Dermis blood vessel endothelial cell (primary cell): ENCODE measurements at places on chromosomes 3 and 15. TPM values are rescaled to one million over a fixed set of nuclear protein-coding genes. Genes with fewer than 3 reads are reported as not detected.

MCTP2 gene
- total RNA-seq, result 9.0 and 11.9 TPM in 2 replicates

LINGO1 gene
- 0.51 TPM in 1 of 2 replicates, not detected in the other for total RNA-seq

TPRG1 gene
- total RNA-seq, result not detected in 2 replicates

EFCAB12 gene
- total RNA-seq, result not detected in 2 replicates

RASL12 gene
- not detected in 2 replicates for total RNA-seq

LHFPL4 gene
- not detected in 2 replicates for total RNA-seq

WHAMM gene
- total RNA-seq, result 8.0 TPM in 2 replicates

CTNNB1 gene
- 1,367 and 1,954 TPM in 2 replicates for total RNA-seq

THPO gene
- not detected in 2 replicates for total RNA-seq

PRTG gene
- total RNA-seq, result 2.6 and 7.5 TPM in 2 replicates

GNAT1 gene
- not detected in 2 replicates for total RNA-seq

GPR149 gene
- total RNA-seq, result not detected in 2 replicates

BSN gene
- total RNA-seq, result under 0.01 and 0.05 TPM in 2 replicates

MRPL47 gene
- total RNA-seq, result 30.1 and 36.1 TPM in 2 replicates

DNA sequence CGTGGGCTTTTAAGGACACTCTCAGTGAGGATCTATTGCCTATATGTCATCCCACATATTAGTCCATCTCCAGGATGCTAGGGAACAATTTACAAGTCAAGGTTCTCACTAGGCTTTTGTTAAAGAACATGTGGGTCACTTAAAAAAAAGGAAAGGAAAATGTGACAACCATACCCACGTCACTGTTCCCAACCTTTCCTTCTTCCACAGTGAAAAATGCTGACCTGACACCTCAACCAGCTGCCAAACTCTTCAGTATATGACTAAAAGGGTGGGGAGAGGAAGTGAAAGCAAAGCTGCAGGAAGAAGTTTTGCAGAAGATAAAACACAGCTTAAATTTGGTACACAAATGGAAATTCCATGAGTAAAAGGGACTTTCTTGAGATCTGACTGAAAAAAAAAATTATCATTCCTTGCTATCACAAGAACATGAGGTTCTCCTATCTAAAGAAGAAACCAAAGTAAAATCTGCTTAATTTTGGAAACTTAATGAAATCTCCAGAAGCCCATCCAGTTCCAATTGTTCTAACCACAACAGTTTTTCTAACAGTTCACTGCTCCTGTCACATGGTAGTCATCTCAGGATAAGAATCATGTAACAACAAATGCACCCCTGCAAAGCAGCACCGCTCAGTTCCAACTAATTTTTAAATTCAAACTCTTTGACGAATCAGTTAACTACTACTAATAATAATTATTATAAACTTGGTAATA, 117.0 kb upstream of the TSPAN3 start:
- DNase-seq, result peak; percentile 97

- DNase-seq, result no peak
Measured at GRCh38 chr3:196341137-196341536, 2.9 kb upstream of the TM4SF19 start.

DNA sequence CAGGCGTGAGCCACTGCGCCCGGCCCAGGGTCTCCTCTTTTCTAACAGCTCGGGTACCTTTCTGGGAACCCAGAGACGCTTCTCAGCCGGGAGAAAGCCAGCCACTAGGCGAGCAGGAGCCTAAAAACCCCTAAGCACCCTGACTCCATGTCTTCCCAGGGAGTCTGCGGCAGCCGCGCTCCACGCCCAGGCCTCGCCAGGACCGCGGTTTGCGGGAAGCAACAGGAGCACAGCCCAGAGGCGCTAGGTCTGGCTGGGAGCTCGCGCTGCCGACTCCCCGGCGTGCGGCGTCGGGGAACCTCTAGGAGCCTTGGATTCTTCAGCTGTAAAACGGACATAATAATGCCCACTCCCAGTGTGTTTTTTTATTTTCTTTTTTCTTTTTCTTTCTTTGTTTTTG, 1.0 kb upstream of the LAMP3 start:
- DNase-seq, result no peak

DNA sequence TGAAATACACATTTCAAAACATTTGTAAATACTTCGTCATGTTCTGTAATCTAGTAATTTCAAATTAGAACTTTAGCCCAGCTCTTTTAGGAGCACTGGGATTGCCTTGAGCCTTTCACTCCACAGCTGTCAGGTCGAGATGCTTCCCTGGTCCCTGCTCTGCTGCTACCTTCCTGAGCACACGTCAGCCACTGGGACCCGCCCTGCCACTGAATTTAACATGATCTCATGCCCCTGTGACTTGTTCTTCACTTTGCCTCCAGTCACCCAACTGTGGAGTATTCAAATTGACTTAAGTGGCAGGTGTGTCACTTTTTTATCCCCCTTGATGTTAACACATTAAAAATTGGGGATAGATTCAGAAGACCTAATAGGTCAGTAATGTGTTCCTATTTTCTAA, 3.3 kb downstream of the ARRDC4 start:
- DNase-seq, result no peak

DNA sequence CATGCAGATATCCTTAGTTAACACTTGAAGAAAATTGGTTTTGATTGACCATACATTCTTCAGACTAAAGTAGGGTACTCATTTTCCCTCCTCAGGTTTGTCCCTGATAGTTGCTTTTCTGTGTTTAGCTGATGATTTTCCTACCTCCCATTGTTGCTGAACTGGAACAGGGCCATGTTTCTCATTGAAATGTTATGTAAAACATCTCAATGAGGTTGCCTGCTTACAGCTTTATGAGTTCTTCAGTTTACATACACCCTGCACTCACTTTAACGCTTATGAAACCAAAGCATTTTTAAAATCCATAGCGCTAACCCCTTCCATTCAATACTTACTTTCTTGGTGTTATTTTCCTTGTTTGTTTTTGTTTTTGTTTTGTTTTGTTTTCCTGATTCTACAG, 61.9 kb downstream of the HMG20A start:
- peak; percentile 86 for DNase-seq

GRCh38 chr15:74027688-74028087, 33.2 kb downstream of the PML start:
- DNase-seq, result no peak

DNA sequence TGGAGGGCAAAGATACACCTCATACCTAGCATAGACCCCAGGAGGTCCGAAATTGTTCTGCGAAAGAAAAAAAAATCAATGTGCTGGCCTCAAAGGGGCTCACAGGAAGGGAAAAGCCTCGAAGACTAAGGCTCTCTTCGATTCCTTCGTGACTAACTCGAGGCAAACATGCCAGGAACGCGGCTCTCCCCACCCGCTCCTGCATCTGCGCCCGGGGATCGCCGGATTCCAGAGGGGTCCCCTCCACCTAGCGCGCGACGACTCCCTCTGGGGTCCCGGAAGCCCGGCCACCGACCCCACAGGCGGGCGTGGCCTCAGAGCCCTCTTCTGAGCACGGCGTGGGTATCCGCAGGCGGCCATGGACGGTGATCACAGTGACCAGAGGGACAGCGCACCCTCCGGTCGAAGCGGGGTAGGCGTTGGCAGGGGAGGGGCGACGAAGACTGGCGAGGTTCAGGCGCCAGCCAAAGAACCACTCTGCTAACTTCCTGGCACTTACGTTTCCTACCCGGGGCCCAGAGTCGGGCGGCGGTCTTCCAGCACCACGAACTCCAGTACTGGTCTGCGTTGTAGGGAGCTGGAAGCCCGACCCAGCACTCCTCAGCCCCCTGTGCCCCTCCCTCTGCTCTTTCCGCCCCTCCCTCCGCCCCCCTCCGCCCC, 515 bp upstream of the EIF3J start:
- no peak for DNase-seq

- no peak for DNase-seq
Measured at GRCh38 chr3:126896067-126896441, 86.9 kb upstream of the PLXNA1 start.

- no peak for DNase-seq
Measured at GRCh38 chr15:26660241-26660640, 112.6 kb downstream of the GABRB3 start.

- DNase-seq, result peak; percentile 67
Measured at GRCh38 chr3:8869613-8870012, 93.7 kb downstream of the RAD18 start.

- DNase-seq, result no peak
Measured at GRCh38 chr3:64956711-64957325, 269.0 kb upstream of the ADAMTS9 start.

GRCh38 chr15:60508442-60508841, 29.5 kb upstream of the ICE2 start:
- no peak for DNase-seq

DNA sequence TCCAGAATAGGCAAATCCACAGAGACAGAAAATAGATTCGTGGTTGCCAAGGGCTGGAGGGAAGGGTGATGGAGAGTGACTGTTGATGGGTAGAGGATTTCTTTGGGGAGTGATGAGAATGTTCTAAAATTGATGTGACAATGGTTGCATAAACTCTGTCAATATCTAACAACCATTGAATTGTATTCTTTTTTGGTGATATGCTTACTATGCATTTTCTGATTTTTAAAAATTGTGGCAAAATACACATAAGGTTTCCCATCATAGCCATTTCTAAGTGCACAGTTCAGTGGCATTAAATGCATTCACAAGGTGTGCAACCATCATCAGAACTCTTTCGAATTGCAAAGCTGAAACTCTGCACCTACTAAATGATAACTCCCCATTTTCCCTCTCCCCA, 44.2 kb upstream of the C3orf70 start:
- no peak for DNase-seq

GRCh38 chr3:148866261-148866660, 1.2 kb downstream of the CPA3 start:
- DNase-seq, result no peak

DNA sequence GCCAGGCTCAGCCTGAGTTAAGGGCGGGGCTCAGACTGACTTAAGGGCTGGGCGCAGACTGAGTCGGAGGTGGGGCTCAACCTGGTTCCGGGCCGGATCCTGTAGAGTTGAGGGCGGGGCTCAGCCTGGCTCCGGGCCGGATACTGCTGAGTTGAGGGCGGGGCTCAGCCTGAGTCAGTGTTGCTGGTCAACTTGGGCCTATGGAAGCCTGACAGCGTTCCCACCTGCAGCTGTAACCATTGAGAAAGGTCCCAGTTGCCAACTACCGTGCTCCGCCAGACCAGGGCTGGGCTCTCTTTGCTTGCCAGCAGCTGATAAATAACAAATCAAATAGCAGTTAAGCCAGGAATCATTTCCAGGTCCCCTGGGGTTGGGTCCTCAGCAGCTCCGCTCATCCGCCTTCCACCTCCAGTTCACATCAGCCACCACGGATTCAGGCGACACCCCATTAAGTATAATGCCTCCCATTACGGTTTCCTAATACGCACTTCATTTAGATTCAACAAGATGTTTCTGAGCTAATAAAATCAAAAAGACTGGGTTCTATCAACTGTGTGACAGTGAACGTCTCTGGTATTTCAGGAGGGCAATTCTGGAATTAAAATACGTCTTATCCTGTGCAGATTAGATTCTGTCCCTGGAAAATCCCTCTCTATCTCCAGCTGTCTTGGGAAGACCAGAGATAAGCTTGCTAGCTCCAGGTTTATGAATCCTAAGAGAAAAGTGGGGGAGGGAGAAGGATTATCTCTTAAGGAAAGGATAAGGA, 7.3 kb downstream of the GRIP2 start:
- peak; percentile 18 for DNase-seq

GRCh38 chr15:92023965-92024364, 170.5 kb downstream of the SLCO3A1 start:
- no peak for DNase-seq

- peak; percentile 51 for DNase-seq
Measured at GRCh38 chr3:136955813-136956212, 2.0 kb upstream of the IL20RB start.

GRCh38 chr15:32642667-32643435, 1.3 kb downstream of the SCG5 start:
- DNase-seq, result no peak

GRCh38 chr3:135918600-135918999, 46.9 kb upstream of the PPP2R3A start:
- peak; percentile 63 for DNase-seq

DNA sequence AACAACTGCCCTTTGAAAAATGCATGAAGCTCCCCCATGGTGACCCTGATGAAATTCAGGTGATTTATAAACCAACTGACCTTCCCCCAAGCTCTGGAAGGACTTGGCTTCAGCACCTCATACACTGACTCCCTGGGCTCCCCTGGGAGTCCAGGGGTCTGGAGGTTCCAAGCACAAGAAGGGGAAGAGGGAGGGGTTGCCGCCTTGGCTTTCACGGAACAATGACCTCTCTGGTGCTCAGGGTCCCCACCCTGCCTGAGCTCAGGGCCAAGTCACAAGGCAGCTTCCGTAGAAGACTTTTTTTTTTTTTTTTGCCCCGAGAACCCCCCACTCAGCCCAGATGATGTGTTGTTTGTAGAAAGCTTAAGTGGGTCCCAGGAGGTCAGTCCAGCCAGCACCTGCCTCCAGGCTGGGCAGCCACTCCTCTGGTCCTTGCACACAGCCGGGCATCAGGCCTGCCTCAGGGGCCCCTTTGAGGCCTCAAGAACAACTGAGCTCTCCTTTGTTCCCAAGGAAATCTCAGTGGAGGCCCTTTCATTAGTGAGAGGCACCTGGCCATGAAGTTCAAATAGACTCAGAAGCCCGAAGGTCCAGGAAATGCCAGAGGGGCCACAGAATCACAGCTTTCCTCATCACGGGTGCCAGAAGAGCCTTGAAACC, 14.0 kb upstream of the ALAS1 start:
- DNase-seq, result no peak

DNA sequence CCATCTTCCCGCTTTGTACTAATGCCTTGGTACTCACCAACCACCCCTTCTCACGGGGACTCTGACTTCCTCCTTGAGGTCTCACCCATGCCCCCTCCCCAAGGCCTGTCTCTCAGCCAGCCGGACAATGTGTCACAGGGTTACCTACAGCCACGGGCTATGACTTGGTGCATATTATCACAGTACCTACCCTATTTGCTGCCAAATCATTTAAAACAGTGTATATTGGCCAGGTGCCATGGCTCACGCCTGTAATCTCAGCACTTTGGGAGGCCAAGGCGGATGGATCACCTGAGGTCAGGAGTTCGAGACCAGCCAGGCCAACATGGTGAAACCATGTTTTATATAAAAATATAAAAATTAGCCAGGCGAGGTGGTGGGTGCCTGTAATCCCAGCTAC, 93.4 kb upstream of the TBL1XR1 start:
- no peak for DNase-seq

- DNase-seq, result no peak
Measured at GRCh38 chr15:60781211-60781713, 302.3 kb upstream of the ICE2 start.
